ENCODE measurements at places on chromosomes 2 and 18.

- DNase-seq, result no peak
Measured at GRCh38 chr2:238915196-238915595, 67.3 kb downstream of the TWIST2 start.

GRCh38 chr18:47719096-47719780 lies 211.2 kb downstream of the SMAD2 start:
- DNase-seq, result no peak

DNA sequence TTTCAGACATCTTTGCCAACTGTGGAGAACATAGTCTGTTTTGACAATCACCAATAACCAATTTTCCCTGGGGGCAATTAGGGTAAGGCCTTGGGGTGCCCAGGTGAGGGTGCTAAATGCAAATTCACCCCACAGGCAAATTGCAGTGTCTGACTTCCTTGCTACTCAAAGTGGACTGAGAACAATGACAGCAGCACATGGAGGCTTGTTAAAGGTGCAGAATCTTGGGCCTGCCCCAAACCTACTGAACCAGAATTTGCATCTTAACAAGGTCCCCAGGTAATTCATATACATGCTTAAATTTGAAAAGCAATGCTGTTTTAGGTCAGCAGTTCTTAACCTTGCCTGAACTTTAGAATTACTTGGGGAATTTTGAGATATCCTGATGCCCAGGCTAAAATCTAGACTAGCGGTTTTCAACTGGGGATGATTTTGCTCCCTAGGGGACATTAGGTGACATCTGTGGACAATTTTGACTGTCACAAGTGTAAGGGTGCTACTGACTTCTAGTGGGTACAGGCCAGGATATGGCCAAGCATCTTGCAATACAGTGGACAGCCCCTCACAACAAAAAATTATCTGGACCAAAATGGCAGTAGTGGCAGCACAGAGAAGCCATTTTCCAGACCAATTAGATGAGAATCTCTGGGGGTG lies 80.2 kb upstream of the GCFC2 start:
- no peak for DNase-seq

DNA sequence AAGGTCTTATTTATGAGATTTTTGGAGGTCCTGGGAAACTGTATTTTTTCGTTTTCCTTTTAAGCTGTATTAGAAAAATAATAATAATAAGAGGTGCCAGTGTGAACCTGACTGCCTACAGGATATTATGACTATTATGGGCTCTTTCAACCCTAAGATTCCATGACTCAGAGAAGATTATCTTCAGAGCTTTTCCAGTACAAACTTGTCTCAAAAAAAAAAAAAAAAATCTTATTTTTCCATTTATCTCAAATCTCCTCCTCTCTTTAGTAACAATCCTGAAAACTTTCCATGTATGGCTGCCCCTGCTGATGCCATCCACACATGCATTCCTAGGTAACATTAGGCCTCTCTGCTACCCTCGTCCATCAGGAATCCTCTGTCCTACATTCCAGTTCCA lies 36.7 kb upstream of the RPE start:
- DNase-seq, result no peak

GRCh38 chr18:39455285-39455684 lies 1889.7 kb upstream of the CELF4 start:
- peak; percentile 32 for DNase-seq

DNA sequence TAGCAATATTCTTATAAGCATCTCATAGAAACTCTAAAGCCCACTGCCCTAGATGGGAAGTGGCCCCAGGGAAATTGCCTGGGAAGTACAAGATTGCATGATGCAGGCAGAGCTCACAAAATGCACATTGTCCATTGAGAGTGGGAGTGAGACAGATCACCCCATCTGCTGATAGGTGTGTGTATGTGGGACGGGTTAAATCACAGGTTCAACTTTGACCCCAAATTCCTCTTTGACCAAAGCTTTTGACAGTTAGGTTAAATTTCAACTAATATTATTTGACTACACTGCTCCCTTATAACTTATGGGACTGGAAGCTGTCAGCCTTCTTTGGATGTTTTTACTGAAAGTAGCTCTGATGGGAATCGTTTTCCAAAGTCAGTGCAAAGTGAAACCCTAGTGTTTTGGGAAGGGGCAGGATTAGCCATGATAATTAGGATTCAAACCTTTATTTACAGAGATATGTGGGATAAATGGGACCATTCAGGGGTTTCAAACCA lies 11.4 kb upstream of the FABP1 start:
- no peak for DNase-seq

Data from AG08395 (cell line).